ENCODE measurements at places on chromosomes 12 and 14.

- DNase-seq: peak; percentile 38
Measured at GRCh38 chr14:24080888-24081738, 9.8 kb downstream of the CPNE6 start.

DNA sequence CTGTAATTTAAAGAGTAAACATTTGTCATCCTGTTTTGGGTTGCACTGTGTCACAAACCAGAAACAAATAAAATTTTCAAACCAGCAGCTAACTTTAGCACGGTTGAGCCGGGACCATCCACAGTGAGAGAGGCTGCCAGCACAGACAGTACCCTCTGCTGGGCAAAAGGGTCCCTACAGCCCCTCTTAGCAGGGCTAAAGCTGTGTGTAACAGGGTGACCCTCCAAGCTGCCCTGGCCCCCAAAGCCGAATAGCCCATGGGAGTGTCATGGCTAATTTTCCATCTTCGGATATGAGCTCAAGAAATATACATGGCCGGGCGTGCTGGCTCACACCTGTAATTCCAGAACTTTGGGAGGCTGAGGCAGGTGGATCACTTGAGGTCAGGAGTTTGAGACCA lies 157.1 kb upstream of the GRIN2B start:
- peak; percentile 2 for DNase-seq

- no peak for DNase-seq
Measured at GRCh38 chr12:101743724-101744472, 4.6 kb upstream of the SYCP3 start.

- DNase-seq: peak; percentile 66
Measured at GRCh38 chr12:54592316-54592715, 3.9 kb upstream of the PPP1R1A start.

- DNase-seq: peak; percentile 38
Measured at GRCh38 chr14:58637391-58638230, at the start of gene DACT1. DACT1 (plus strand) TSS chr14:58637962; CDS start chr14:58638203, 241 bp downstream.

GRCh38 chr12:100827901-100828520 lies 33.4 kb downstream of the ANO4 start:
- no peak for DNase-seq

GRCh38 chr12:120588948-120589930 lies 8.0 kb upstream of the POP5 start:
- no peak for DNase-seq

GRCh38 chr14:75295061-75295461 lies 16.4 kb downstream of the FOS start:
- peak; percentile 17 for DNase-seq

GRCh38 chr14:104776481-104776880 lies 19.1 kb downstream of the AKT1 start:
- DNase-seq: no peak

GRCh38 chr12:42683933-42684801 lies 94.6 kb upstream of the PRICKLE1 start:
- DNase-seq: no peak

- DNase-seq: no peak
Measured at GRCh38 chr12:6716874-6717437, 6.9 kb upstream of the COPS7A start.

- DNase-seq: no peak
Measured at GRCh38 chr14:75905147-75905904, 76.5 kb downstream of the TGFB3 start.

DNA sequence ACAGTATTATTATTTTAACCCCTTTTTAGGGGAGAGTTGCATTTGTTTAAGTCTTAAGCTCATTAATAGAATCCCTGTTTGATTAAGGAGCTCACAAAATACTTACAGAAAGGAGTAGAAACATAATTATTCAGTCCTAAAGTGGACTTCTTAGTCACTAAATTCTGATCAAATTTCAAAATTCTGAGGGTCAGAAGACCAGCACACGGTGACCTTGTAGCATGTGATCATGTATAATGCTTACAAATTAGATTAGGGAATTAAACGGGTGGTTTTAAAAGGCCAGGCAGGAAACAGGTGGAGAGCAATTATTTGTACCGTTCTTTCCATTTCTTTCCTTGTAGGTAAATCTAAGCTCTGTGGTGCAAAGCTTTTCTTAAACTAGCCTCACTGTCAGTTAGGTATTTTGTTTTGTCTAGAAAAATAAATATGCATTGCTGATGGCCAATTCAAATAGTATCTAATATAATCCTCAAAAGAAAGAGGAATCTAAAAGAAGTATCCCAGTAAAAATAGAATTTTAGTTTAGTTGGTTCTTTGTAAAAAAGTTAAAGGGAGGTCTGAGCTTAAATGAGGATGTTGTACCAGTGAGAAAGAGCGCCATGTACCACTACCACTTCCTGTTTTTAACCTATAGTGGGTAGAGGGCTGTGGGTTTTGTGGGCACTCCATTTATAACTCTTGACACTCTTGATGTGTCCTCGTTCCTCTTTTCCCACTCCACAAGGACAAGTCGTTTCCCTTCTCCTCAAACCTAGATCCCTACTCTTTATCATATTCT lies 51.1 kb downstream of the SLC38A1 start:
- DNase-seq: no peak

GRCh38 chr12:12158858-12159257 lies 88.1 kb downstream of the BCL2L14 start:
- DNase-seq: peak; percentile 92

DNA sequence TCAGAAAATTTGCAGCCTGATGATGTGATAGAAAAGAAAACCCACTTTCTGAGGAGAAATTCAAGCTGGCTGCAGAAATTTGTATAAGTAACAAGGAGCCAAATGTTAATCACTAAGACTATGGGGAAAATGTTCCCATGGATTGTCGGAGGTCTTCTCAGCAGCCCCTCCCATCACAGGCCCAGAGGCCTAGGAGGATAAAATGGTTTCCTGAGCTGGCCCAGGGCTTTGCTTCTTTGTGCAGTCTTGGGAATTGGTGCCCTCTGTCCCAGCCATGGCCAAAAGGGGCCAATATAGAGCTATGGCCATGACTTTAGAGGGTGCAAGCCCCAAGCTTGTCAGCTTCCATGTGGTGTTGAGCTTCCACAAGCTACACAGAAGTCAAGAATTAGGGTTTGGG lies 335.9 kb downstream of the ATP23 start:
- DNase-seq: no peak

DNA sequence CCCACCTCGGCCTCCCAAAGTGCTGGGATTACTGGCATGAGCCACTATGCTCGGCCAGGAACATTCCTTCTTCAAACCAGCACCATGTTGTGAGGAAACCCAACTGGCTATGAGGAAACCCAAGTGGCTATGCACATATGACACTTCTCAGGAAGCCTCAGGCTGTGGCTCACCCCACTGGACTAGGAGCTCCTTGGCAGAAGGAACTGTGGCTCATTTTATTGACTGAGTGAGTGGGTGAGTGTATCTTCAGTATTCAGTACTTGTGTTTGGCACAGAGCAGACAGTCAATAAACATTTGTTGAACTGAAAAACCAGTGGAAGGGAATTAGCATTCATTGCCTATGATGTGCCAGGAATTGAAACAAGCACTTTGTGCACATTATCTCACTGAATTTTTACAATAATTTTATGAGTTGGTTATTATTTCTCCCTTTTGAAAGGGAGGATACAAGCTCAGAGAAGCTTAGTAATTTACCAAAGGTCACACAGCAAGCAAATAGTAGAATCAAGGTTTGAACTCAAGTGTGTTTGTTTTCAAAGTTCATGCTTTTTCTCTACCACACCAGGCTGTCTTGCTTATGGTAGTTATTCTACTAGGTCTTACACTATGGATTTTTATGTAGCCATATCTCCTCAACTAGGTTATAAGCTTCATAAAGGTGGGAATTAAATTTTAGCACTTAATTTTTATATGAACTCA lies 121.6 kb downstream of the VEZT start:
- peak; percentile 75 for DNase-seq

DNA sequence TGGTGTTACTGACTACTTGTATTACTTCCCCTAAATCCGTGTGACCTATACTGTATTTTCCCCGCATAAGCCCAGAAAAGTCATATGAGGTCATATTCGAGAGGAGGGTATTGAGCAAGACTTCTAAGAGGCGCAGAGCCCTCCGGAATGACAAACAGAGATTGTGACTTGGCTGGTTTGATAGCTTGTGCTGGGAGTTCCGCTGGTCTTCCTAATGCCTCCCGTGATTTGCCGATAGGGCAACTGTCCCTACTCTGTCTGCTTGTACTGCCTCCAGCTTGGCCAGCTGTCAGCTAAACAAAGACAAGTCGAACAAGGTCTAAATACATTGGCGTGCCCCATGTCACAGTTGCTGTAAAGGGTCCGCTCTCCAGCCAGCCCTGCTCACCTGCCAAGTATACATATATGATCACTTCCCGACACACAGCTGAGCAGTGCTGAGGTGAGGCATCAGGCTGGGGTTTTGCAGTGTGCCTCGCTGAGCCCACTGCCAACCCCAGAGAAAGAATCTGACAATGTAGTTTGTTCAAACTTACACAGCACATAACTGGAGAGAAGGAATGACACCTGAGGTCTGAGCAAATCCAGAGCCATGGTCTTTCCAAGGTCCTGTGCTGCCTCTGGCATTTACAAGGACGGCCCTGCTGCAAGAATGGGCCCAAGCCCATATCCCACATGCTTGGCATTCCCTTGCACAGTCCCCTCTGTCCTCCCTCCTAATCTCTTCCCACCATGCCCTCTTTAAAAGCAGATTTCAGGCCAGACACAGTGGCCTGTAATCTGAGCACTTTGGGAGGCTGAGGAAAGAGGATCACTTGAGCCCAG lies 23.7 kb downstream of the LGMN start:
- DNase-seq: no peak

GRCh38 chr12:6420364-6420763 lies 24.4 kb upstream of the CD27 start:
- DNase-seq: no peak

DNA sequence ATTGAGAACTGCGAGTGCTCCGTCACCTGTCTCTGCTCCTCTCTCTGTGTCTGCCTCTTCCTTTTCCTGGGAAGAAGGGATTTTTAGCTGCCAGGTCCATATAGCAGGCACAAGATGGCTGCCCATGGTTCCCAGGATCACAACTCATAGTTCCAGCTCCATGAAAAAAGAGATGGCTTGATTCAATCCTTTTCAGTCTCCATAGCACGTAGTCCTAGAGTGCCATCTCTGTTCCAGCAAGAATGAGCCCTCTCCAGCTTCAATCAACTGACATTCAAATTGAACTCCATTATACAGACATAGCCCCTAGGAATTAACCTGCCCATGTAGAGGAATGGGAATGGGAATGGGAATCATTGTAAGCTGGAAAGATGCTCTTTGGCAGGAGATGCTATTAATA lies 34.7 kb upstream of the RTRAF start:
- no peak for DNase-seq
